ENCODE measurements at places on chromosomes 12 and 14. TPM values are rescaled to one million over a fixed set of nuclear protein-coding genes. Genes with fewer than 3 reads are reported as not detected.
A peak's percentile ranks its signal among the peaks of the same experiment; 100 is the strongest.

DNA sequence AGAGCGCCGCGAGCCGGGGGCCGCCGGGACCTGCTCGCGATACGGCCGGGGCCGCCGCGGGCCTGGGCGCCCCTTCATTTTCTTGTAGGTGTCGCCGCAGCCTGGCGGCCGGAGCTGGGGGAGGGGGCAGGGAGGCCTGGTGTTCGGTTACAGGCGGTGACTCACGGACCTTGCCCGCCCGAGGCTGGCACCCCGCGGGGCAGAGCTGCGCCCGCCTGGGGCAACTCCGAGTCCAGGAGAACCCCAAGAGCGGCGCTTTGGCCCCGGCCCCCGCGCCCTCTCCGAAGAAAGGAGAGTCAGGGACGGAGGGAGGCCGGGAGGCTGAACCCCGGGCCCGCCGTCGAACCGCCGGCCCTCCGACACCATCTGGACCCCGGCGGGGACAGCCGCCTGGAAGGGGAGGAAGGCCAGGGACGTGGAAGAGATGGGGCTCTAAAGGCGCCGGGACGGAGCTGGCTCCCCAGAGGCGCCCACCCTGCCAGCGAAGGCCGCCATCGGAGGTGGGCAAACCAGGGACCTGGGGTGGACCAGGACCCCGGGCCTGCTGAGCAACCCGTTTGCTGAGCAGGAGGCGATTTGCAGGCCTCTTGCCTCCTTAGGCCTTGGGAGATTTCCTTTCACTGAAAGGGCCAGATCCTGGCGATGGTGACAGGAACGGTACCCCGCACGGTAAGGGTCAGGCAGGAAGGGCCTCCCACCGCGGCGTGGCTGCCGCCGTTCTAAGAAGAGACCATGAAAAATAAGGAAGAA lies 843 bp upstream of the NUAK1 start:
- DNase-seq: peak; percentile 64
- no peaks in the 10 kb centered on the region for H3K27me3 ChIP-seq
- no peaks in the 10 kb centered on the region for H3K36me3 ChIP-seq
- peaks cover 44% of the 10 kb centered on the region for H3K4me1 ChIP-seq
- H3K4me3 ChIP-seq: peak overlapping the region; percentile 67

SLC25A21 gene
- 1.5 TPM for total RNA-seq

- no peak overlapping the region for H3K4me3 ChIP-seq
- DNase-seq: peak; percentile 91
- H3K27ac ChIP-seq: peak overlapping the region; percentile 83
- no peaks in the 10 kb centered on the region for H3K27me3 ChIP-seq
- peaks cover 3% of the 10 kb centered on the region for H3K36me3 ChIP-seq
Observed at GRCh38 chr14:59332727-59333126, 132.5 kb downstream of the GPR135 start.

DNA sequence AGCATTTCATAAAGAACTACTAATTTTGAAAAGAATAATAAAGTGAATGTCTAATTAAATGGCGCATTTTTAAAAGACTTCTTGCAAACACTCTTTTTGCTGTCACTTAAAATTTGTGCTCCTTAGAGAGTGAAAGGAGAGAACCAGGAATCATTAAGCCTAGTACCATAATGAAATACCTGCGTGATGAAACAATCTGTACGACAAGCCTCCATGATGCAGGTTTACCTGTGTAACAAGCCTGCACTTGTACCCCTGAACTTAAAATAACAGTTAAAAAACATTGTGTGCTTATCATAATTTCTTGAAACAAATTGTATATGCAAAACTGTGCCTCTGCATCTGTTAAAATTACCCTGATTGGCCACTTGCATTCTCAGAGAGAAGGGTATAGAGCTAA lies 108.1 kb downstream of the MGAT4C start:
- no peak for DNase-seq
- H3K4me3 ChIP-seq: no peak overlapping the region
- no peak overlapping the region for H3K27ac ChIP-seq
- no peaks in the 10 kb centered on the region for H3K4me1 ChIP-seq
- no peaks in the 10 kb centered on the region for H3K36me3 ChIP-seq

DNA sequence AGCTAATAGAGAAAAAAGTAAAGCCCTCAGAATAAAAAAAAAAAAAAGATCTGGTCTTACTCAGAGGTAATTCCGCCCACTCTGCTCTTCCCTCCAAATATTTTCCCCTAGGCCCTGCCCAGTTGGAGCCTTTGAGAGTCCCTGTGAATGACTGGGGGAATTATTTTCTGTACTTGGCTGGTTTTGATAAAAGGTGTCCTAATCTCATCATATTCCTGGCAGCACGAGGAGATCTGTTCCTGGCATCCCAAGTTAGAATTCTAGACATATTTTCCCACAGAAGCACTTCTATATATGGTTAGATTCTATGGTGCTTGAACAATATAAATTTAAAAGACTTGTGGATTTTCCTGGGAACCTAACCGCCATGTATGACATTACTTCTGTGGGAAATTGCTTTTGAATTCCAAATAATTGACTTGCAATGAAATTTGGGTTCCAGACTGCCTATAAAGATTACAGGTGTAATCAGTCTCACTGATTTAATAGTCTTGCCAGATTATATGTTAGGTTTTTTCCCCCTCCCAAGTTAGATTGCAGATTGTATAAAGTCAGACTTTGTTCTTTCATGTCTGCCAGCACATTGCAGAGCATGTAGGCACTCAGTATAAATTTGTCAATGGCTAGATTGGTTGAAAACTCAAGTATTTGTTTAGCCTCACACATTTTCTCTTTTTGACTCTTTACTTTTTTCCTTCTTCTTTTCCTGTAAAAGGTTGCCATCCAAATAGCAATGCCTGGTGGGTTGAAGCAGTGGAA lies 12.3 kb downstream of the GPX2 start:
- H3K4me1 ChIP-seq: no peaks in the 10 kb centered on the region
- H3K36me3 ChIP-seq: peaks cover 32% of the 10 kb centered on the region
- H3K4me3 ChIP-seq: no peak overlapping the region
- no peaks in the 10 kb centered on the region for H3K27me3 ChIP-seq

ATN1 gene
- 94.9 TPM for total RNA-seq

DNA sequence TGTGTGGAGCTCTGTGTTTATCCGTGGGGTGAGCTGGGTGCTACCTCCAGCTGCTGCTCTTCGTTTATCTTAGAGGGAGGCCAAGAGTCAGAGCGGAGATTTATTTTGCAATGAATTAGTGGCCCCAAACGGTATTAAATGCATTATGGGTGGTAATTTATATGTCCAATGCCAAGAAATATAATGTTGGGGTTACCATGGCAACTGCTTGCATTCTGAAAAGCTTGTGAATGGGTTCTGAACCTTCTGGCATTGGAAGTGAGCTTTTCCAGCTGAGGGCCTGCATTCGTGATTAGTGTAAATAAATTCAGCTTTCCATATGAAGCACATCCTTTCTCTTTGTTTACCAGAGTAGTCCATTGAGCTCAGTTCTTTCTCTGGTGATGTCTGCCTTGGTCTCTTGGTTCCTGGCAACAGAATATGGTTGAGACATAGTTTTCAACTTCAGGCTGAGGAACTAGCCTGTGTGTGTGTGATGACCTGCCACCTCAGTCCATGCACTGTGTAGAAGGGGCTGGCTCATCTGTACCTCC lies 51.8 kb downstream of the TRAF3 start:
- H3K36me3 ChIP-seq: no peaks in the 10 kb centered on the region
- no peak overlapping the region for H3K4me3 ChIP-seq
- H3K27me3 ChIP-seq: no peaks in the 10 kb centered on the region
- H3K4me1 ChIP-seq: peaks cover 13% of the 10 kb centered on the region

- H3K27me3 ChIP-seq: no peaks in the 10 kb centered on the region
- peaks cover 24% of the 10 kb centered on the region for H3K4me1 ChIP-seq
- DNase-seq: no peak
- H3K36me3 ChIP-seq: no peaks in the 10 kb centered on the region
- H3K4me3 ChIP-seq: no peak overlapping the region
Observed at GRCh38 chr12:2288471-2288870, 235.7 kb downstream of the CACNA1C start.

KRT80 gene
- 2.8 TPM for total RNA-seq

DNA sequence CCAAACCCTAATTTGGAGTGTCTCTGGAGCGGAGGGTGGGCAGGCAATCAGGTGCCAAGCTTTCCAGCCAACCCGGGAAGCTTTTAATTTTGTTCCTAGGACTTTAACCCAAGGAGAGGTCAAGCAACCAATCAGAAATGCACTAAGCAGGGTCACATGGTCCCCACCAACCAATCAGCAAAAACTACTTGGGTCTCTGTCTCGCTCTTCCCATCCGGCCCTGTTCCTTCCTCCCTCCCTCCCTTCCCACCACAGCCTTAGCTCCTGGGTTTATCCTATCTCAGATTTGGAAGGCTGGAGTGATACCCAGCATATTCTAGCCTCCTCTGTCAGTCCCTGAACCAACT lies 7.3 kb downstream of the HOXC5 start:
- H3K4me1 ChIP-seq: no peaks in the 10 kb centered on the region
- peaks cover 76% of the 10 kb centered on the region for H3K27me3 ChIP-seq
- no peaks in the 10 kb centered on the region for H3K36me3 ChIP-seq

All from astrocyte (in vitro differentiated cells and primary cell).